Parietal lobe (tissue), 2 donors: ENCODE measurements at places on chromosomes 13 and 19. TPM values are rescaled to one million over a fixed set of nuclear protein-coding genes. Genes with fewer than 3 reads are reported as not detected.

Gene GFY
- total RNA-seq: not detected

Gene NCCRP1
- not detected for total RNA-seq

Gene LIPE
- total RNA-seq: 11.0 TPM

Gene KISS1R
- not detected for total RNA-seq

Gene PRR19
- total RNA-seq: 2.8 TPM

Gene FCHO1
- total RNA-seq: 39.1 TPM

Gene ZNF416
- total RNA-seq: 15.0 TPM

Gene CEACAM8
- not detected for total RNA-seq

Gene SSC5D
- total RNA-seq: 0.63 TPM

Gene SERPINE3
- 0.63 TPM for total RNA-seq

Gene DHDH
- not detected for total RNA-seq

Gene CARM1
- 34.7 TPM for total RNA-seq

Gene HNRNPL
- total RNA-seq: 245 TPM

Gene CEACAM3
- not detected for total RNA-seq

Gene ZNF492
- total RNA-seq: 5.6 TPM

Gene RNF17
- total RNA-seq: 2.2 TPM

Gene REX1BD
- 26.9 TPM for total RNA-seq

Gene ZNF235
- total RNA-seq: 32.9 TPM

Gene CRB3
- total RNA-seq: not detected

Gene GDF15
- 0.63 TPM for total RNA-seq

Gene CD33
- 0.63 TPM for total RNA-seq

Gene TMIGD2
- 0.31 TPM for total RNA-seq

Gene CFAP97D2
- not detected for total RNA-seq

Gene CACNG6
- total RNA-seq: not detected
